ENCODE measurements at places on chromosomes 7 and 10. TPM values are rescaled to one million over a fixed set of nuclear protein-coding genes. Genes with fewer than 3 reads are reported as not detected.
A peak's percentile ranks its signal among the peaks of the same experiment; 100 is the strongest.

GRCh38 chr7:29771081-29771816 is 35.1 kb upstream of the WIPF3 start:
- H3K4me1 ChIP-seq, result no peaks in the 10 kb centered on the region
- H3K27me3 ChIP-seq, result no peaks in the 10 kb centered on the region
- H3K4me3 ChIP-seq, result no peak overlapping the region
- no peak for DNase-seq

DNA sequence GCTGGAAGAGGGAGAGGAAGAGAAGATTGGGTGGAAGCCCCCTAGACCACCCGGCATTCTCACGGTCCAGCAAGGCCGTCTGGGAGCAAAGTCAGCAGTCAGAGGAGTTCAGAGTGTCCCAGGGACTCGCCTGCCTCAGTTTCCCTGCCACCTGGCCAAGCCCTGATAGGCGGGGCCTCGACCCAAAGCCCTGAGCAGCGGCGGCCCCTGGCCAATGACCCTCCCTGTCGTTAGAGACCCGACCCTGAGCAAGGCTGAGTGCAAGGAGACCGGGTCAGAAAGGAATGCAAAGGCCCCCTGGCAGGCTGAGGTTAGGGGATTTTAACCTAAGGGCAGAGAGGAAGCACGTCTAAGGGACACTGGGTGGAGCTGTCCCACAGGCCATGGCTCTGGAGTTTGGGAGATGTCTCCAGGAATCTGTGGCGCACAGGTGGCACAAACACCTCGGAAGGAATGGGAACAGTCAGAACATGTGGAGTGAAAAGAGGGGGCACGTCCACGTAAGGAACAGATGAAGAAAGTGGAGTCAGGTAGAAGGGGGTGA is 196.8 kb upstream of the PDE1C start:
- DNase-seq, result no peak
- no peaks in the 10 kb centered on the region for H3K27me3 ChIP-seq
- no peak overlapping the region for H3K27ac ChIP-seq
- H3K4me3 ChIP-seq, result no peak overlapping the region
- H3K4me1 ChIP-seq, result no peaks in the 10 kb centered on the region

GRCh38 chr7:126924477-126924876 is 328.3 kb downstream of the GRM8 start:
- DNase-seq, result no peak
- no peaks in the 10 kb centered on the region for H3K4me1 ChIP-seq
- no peaks in the 10 kb centered on the region for H3K36me3 ChIP-seq
- no peak overlapping the region for H3K27ac ChIP-seq

DNA sequence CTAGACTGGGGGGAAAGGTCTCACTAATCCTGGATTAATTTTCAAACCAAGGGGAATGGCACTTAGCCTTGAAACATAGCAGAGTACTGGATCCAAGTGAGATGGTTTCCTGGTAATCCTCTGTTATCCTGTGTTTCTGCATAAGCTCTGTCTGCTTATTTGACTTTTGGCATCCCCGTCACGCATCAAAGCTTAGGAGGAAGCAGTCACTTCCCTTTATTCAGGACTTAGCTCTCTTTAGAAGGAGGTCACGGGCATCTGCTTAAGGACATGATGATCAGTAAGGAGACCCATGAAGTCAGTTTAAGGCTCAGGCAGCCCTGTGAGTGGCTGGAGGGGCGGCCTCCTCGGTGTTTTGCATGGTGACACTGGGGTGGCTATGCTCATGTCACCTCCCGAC is 30.0 kb downstream of the TSPAN15 start:
- no peaks in the 10 kb centered on the region for H3K36me3 ChIP-seq
- H3K4me3 ChIP-seq, result no peak overlapping the region
- H3K27ac ChIP-seq, result peak overlapping the region; percentile 55

DNA sequence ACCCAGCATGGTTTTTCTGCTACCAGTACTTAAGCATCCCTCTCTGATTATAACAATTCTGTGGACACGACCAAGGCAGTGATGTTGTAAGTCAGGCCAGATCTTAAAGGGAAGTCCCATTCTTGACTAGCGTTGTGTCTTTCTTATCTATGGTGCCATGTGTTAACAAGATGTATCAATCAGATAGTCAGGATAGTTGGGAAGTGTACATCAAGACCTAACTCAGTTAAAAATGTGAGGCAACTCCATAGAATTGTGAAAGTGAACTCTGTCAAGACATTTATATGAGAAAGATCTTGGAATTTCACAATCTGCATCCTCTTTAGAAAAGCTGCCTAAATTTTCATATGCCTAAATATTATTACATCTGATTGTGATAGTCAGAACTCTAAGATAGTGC is 341.7 kb upstream of the SEMA3D start:
- DNase-seq, result no peak
- no peaks in the 10 kb centered on the region for H3K27me3 ChIP-seq
- H3K4me1 ChIP-seq, result no peaks in the 10 kb centered on the region
- no peak overlapping the region for H3K4me3 ChIP-seq

DNA sequence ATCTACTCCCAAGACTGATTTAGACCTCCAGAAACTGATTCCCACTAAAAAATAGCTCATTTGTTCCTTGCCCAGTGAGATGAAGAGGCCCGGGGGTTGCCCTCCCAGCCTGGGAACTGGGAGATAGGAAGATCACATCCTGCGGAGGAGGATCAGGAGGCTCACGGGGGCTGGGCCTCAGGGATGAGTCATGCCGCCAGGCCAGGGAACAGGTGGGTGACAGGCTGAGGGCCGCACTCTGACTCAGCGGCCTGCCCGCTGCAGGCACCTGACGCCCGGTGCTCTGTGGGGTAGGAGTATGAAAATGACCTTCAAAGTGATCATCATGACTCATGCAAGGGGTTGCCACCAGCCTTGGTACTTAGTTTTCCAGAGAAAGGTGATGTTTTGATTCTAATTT is 104.5 kb upstream of the ZPBP start:
- H3K27me3 ChIP-seq, result no peaks in the 10 kb centered on the region
- H3K4me1 ChIP-seq, result no peaks in the 10 kb centered on the region
- H3K36me3 ChIP-seq, result no peaks in the 10 kb centered on the region
- DNase-seq, result no peak

ENO4 gene
- not detected for total RNA-seq

CALN1 gene
- total RNA-seq, result not detected

LIPF gene
- total RNA-seq, result not detected

SORBS1 gene
- 50.7 TPM for total RNA-seq

HOXA7 gene
- total RNA-seq, result 2.9 TPM
